Activated B cell treated with CpG ODN at 0.5 μM for 24 hours (primary cell): ENCODE measurements at places on chromosomes 6 and 20. TPM values are rescaled to one million over a fixed set of nuclear protein-coding genes. Genes with fewer than 3 reads are reported as not detected.

The C6orf89 gene
- 29.7 and 30.3 TPM in 2 replicates for total RNA-seq

The DEFB118 gene
- total RNA-seq = not detected in 2 replicates

The FABP7 gene
- total RNA-seq = not detected in 2 replicates

DNA sequence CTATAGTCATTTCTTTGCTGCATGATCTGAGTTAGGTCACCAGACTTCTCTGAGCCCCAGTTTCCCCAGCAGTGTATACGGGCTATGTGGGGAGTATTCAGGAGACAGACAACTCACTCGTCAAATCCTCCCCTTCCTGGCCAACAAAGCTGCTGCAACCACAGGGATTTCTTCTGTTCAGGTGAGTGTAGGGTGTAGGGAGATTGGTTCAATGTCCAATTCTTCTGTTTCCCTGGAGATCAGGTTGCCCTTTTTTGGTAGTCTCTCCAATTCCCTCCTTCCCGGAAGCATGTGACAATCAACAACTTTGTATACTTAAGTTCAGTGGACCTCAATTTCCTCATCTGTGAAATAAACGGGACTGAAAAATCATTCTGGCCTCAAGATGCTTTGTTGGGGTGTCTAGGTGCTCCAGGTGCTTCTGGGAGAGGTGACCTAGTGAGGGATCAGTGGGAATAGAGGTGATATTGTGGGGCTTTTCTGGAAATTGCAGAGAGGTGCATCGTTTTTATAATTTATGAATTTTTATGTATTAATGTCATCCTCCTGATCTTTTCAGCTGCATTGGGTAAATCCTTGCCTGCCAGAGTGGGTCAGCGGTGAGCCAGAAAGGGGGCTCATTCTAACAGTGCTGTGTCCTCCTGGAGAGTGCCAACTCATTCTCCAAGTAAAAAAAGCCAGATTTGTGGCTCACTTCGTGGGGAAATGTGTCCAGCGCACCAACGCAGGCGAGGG lies 594 bp upstream of the CDKN1A start:
- no peaks in the 10 kb centered on the region for H3K27me3 ChIP-seq
- H3K4me1 ChIP-seq = peaks cover 37% of the 10 kb centered on the region
- peaks cover 12% of the 10 kb centered on the region for H3K36me3 ChIP-seq

- H3K4me1 ChIP-seq = peaks cover 25% of the 10 kb centered on the region
- H3K27ac ChIP-seq = peak overlapping the region; percentile 76
- H3K27me3 ChIP-seq = no peaks in the 10 kb centered on the region
- H3K36me3 ChIP-seq = no peaks in the 10 kb centered on the region
- peak; percentile 65 for DNase-seq
- peak overlapping the region; percentile 85 for H3K4me3 ChIP-seq
Observed at GRCh38 chr20:1802385-1803060, 92.7 kb upstream of the SIRPA start.

DNA sequence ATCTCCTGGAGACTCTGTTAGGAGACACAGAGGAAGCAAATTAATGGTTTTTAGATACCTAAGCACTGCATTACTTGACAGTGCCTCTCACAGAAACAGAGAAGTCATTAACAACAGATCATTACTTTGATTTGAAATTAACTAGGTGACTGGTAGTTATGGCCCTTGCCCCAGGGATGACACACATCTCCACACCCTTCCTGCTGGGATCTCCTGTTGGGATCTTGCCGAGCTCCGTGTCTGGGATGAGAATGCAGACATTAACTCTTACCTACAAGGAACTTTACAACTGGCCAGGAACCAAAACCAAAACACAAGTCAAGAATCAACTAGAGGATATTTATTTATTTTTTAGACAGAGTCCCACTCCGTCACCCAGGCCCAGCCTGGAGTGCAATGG lies 2.2 kb upstream of the PRELID3B start:
- no peak for DNase-seq
- H3K36me3 ChIP-seq = peaks cover 18% of the 10 kb centered on the region
- H3K4me1 ChIP-seq = peaks cover 46% of the 10 kb centered on the region
- H3K27ac ChIP-seq = peak overlapping the region; percentile 41
